SHP77 (cell line): ENCODE measurements at places on chromosomes 13 and 19.

DNA sequence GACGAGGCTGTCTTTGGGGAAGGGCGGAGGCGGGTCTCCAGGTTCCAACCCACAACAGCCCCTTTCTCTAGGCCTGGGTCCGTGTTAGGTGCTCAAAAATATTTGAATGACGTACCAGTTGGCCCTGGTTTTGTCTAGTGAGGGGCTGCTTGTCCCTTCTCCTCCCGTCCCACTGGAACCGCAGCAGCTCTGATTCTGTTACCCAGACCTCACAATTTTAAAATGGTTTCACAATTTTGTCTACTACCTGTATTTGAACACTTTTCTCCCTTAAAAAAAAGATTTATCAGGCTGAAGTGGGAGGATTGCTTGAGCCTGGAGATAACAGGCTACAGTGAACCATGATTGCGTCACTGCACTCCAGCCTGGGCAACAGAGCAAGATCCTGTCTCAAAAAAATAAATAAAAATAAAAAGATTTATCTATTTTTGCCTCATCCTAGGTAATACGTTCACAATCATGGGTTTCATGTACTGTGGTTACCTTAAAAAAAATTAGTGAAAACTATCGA lies 1.3 kb upstream of the IRF2BP1 start:
- DNase-seq, result no peak

- no peak for DNase-seq
These were observed 1.7 kb upstream of the PDE4A start for GRCh38 chr19:10418485-10419199.

GRCh38 chr13:71797517-71797916 lies 69.5 kb downstream of the DACH1 start:
- peak; percentile 15 for DNase-seq

DNA sequence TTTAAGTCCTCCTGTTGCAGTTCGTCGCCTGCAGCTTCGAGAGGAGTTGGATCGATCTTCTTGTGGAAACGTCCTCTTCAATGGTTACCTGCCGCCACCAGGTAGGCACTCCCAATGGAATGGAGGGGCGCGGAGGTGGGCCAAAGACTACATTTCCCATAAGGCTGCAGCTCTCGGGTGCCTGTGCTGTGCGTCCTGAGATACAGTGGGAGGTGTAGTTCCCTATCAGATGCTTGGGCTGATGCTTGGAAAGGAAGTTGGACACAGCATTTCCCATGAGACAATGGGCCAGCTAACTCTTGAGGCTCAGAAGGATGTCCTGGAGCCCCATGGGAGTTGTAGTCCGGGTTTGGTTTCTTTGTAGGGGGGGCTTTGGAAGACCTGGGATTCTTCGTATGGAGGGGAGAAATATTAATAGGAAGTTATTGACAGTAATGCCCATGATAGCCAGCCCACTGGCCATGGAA lies 1.8 kb downstream of the SHKBP1 start:
- DNase-seq, result no peak

DNA sequence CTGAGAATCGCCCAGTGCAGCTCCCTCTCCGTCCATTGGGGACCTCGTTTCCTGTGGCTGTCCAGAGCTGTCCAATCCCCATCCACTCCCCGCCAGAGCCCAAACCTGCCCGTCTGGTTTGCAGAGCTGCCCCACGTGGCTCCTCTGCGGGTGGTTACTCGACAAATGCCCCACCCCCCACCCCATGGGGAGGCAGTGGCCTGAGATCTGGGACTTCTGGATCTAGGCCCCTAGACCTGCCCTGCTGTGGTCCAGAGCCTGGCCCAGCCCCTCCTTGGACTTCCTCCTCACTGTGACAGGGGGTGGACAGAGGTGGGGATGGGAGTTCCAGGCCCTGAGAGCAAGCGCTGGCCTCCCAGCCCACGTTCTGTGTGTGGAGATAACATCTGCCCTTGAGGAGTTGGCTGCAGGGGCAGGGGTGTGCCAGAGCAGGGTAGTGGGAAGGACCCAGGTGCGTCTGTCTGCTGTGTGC lies 29.1 kb downstream of the PAK4 start:
- DNase-seq, result no peak

DNA sequence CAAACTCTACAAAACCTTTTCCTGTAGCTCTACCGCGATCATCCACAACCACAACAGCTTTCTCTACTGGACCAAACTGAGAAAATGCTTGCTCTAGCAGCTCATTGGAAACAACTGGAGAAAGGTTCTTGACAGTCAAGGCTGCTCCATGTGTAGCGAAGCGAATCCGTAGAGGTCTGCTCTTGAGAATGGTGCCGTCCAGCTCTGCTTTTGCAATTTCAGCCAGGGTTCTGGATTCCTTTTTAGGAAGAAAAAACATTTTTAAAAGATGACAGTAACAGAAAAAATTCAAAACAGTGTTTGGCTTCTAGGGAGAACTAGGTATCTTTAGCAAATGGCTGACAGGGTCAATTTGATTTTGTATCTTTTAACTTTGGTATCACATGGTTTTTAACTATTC lies 10.4 kb downstream of the PSPC1 start:
- no peak for DNase-seq

GRCh38 chr13:98190889-98191444 lies 13.9 kb upstream of the RNF113B start:
- no peak for DNase-seq

DNA sequence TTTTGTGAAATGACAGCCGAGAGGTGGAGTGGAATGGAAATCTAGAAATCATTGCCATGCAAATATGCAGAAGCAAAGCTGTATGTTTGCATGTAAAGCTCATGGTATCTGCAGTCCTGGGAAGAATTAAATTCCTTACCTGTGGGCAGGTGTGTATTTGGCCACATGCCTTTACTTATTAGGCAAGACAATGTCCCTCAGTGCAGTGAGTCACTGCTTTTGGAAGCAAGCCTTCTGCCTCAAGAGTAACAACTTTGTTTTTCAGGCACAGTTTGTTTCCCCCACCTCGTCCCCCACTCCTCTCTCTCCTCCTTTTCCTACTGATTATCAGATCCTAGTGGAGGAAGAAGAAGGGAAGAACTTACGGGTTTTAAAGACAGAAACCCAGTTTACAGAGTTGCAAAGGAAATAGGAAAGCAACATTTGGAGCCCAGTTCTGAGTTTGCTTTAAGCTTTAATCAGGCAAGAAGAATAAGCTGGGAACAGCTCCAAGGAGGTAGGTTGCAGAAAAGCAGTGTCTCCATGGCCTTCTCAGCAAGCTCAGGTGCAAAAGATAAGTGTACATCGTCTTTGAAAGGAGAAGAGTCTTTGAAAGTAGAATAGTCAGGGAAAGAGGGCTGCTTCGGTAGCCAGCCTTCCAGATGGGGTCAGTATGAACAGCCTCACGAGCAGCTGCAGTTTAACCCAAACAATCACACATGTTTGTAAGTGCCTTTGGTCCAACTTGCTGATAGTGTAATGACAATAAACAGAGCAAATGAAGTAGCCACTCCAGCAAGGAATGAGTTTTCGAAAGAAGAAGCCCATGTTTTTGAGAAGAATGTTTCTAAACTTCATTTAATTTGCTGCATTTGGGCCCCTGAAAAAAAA lies 190.1 kb downstream of the KLF5 start:
- no peak for DNase-seq
